ENCODE measurements at places on chromosomes 1 and 21.

DNA sequence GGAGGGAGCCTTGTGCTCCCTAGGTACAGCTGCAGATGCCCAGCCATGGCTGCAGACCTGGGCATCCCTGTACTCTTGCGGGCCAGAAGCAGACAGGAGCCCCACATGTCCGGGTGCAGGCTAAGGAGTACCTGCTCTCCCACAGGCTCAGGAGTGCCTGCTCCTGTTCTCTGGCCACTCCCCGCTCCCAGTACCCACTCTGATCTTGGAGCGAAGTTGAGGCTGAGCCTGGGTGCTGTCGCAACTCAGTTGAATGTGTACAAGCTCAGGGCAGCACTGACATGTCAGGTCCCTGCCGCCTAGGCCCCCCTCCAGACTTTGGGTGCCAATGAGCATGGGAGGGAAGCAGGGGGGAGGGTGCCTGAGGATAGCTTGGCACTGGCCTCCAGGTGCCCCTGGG lies 666.9 kb downstream of the PLPP3 start:
- DNase-seq: no peak

DNA sequence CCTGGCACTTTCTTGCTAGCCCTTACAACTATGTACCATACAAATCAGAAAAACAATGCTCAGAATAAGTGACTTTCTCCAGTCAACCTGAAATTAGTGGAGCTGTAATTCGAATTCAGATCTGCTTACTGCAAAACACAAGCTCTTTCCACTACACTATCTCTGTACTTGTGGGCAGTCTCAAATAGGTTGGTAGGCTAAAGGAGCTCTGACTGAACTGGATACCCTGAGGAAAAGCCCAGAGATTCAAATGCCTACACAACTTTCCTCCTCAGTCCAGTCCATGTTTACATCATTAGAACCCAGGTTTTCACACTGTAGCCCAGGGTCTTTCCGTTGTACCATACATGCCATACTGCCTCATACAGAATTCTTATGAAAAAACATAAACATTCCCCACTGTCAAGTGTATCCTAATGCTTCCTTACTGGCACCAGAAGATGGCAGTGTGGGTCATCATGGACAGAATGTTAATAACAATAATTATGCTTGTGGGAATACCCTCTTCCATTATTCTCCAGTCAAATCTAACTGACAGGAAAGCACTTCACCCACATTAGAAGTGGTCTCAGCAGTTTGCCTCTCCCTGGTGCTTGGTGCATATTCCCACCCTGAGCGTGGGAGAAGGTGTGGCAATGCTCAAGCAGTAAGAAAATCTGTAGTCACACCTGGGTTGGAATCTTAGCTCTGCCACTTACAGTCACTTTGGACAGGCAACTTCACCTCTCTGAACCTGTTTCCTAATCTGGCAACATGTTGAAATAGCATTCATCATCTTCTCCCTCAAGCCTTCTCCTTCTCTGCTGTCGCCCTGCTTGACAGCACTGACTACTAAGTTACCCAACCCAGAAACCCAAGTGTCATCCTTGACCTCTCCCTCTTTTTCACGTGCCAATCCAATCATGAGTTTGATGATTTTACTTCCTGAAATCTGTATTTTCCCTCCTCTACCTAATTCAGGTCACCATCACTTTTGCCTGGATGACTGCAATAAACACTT lies 14.4 kb upstream of the ZFYVE9 start:
- DNase-seq: no peak

GRCh38 chr1:83692524-83693381 lies 306.2 kb downstream of the TTLL7 start:
- DNase-seq: no peak

- DNase-seq: no peak
Measured at GRCh38 chr21:31293986-31294385, 50.1 kb downstream of the TIAM1 start.

- DNase-seq: no peak
Measured at GRCh38 chr1:14855268-14855667, 256.8 kb downstream of the KAZN start.

- DNase-seq: no peak
Measured at GRCh38 chr1:227437495-227438008, 119.3 kb upstream of the CDC42BPA start.

- DNase-seq: no peak
Measured at GRCh38 chr1:244080343-244080929, 29.4 kb downstream of the ZBTB18 start.

Data from effector CD8-positive, alpha-beta T cell (primary cell).